ENCODE measurements at places on chromosomes 3 and 15.

DNA sequence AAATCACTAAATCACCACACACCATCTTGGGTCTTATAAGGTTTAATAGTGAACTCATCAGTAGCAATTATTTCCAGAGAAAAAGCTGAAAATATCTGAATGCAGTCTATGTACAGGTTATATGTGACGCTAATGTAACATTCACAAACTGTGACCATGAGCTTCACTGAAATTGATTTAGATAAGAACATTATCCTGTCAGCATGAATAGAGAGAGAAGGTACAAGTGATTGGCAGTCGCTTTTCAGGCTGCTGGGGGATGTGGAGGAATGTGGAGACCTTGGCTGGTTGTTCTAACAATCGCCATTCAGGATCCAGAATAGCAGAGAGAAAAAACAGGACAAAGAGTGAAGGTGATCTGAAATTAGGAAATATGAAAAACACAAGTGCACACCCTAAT, 98.1 kb downstream of the CADPS start:
- DNase-seq: no peak

GRCh38 chr3:55198554-55198953, 270.7 kb upstream of the LRTM1 start:
- DNase-seq: no peak

- no peak for DNase-seq
Observed at GRCh38 chr15:70035719-70036077, 62.0 kb downstream of the TLE3 start.

DNA sequence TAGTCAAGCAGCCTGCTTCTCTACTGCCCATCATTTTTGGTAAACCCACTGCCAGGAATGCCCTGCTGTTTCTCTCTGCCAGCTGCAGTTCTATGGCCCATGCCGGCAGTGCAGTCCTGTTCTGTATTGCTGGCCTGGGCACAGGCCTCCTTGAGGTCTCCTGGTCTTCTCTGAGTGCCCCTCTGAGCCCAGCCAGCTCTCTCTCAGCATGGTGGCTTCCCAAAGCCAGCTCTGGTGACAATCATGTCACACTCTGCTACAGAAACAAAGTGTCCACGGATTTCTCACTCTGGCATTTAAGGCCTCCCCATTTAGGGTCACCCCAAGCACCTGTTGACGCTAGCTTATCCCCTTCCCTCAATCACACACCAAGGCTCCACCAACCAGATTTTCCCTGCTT, 24.5 kb downstream of the SRPRB start:
- DNase-seq: no peak

GRCh38 chr3:101811875-101812274, 32.9 kb downstream of the NXPE3 start:
- no peak for DNase-seq

DNA sequence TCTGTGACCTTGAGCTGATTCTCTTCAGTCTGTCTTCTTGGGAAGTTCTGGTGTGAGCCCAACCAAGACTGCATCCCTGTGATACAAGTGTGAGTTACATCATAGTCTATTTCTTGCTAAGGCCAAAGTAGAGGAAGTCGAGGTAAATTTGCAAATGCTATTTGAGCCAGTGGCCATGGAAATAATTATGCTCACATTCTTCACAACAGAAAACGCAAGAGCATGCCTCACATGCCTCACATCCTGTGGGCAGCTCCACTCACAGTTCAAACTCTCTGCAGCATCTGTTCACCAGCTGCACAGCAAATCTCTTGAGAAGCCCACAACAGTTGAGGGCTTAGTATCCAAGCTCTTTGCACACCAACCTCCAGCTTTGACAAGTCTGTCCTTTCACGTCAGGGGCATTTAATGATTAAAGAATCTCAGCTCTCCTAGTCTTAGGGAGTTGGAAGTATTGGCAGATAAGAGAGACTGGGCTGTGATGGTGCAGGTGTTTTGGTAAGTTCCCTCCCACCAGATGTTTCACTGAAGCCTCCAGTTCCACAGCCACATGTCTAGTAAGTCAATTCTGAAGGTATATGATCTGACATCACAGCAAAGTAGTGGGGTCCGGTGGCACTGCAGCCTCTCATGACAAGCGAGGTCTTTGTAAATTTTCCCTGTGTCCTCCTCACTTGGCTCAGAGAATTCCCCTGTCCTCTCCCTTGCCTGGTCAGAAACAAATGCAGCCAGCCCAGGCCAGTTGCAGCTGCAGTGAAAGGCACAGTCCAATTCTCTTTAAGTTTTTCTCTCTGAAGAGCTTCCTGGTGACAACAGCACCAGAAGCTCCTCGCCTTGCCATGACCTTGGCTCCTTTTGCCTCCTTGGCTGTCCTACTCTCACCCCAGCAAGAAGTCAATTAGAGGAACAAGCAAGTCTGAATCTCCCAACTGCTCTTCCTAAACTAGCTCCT, 166.1 kb downstream of the SSR3 start:
- peak; percentile 12 for DNase-seq

GRCh38 chr3:8970971-8971589, 7.8 kb upstream of the RAD18 start:
- DNase-seq: no peak

DNA sequence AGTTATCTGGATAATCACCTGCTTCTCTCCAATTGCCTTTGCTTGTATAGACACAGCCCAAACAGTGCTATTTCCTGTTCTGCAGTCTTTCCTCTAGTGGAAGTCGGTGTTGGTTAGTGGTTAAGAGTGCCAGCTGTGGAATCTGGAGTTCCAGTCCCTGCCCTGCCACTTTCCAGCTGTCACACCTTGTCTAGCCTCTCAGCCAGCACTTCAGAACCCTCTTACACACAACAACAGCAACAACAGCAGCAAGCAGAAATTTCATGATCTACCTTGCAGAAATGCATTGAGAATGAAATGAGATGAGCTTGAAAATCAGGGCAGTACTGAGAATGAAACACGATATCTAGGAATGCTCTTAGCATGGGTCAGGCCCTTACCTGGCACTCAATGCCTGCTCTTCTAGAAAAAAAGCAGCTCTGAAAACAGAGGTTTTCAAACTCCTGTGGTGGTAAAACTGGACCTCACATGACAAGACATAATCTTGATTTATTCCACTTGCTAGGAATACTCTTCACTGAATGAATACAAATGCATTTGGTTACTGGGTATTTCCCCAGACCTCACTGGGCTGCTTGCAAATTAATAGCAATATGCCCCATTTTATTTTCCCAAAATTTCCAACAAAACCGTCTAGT, 3.3 kb upstream of the WNT5A start:
- DNase-seq: no peak

- no peak for DNase-seq
Observed at GRCh38 chr15:29813009-29813408, 9.3 kb downstream of the TJP1 start.

GRCh38 chr3:150216041-150216811, 191.9 kb upstream of the TSC22D2 start:
- peak; percentile 94 for DNase-seq

- DNase-seq: no peak
Observed at GRCh38 chr3:54042259-54042823, 80.0 kb upstream of the CACNA2D3 start.

DNA sequence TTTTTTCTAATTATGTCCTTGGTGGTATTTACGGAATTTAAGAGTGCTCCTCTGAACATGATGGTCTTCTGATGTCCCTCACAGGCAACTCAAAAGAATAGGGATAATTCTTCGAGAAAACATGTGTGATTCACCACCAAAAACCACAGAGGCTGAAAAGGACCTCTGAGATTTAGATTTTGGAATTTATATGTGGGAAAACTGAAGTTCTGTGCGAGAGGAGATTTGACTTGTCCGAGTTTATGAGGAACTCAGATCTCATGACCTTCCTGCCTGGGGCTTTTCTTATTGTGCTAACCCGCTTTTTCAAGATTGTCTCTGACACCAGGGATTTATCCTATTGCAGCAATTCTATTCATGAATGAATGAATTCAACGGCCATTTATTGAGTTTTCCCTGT, 142.4 kb downstream of the FAM43A start:
- no peak for DNase-seq

DNA sequence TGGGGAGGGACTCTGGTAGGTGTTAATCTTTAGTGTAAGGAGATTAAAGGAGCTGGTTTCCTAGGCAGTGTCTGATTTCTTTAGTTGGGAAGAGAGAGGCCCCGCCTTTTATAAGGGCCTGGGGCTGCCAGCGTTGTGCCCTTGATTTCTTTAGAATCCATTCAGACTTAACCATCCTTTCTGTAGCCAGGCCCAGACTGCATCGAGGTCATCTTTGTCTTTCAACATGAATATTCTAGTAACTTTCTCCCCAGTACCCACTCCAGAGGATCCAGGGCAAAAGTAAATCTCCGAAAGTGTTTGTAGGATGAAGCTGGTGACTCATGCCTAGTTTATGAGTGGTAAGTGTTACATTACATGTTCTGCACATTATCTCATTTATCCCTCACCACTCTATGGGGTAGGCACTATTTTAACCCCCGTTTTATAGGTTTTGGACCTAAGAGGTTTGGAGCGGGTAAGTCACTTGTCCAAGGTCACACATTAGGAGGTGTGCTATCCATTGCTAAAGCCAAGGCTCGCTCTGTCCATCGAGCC, 11.8 kb upstream of the USP3 start:
- DNase-seq: no peak

DNA sequence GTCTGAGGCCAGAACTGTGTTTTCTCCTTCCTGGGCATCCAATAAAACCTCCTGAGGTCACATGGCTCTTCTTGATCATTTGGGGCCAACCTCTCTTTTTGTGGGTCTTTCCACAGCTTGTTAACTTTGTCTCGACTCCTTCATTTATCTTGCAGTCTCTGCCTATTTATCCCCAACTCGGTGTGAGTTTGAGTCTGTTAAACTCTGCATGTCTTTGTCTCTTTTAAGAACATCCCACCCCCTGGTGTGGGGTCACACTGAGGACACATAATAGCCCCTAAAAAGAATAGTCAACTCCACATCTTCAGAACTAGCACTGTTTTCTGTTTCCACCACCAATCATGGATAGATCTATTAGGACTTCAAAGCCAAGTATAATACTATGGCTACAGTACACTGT, 187.2 kb downstream of the TLE3 start:
- no peak for DNase-seq

DNA sequence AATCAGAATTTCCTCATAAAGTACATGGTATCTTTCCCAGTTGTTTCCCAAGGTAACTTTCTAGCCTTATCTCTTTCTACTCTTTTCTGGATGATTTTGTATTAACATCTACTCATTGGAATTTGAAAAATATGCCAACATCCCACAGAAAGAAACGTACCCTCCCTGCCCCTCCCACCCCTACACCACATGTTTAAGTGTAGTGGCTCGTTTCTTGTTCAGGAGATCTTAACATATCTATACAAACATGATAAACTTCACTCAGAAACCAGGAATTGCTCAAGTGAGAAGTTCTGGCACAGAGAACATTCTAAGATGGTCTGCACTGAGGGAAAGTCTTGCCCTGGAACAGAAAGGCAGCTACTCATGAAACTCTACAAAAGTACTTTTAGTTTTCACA, 404.7 kb downstream of the SOX2 start:
- DNase-seq: no peak

- no peak for DNase-seq
Observed at GRCh38 chr3:71135373-71136088, 448.0 kb downstream of the FOXP1 start.

GRCh38 chr3:146966124-146966523, 361.0 kb upstream of the PLSCR5 start:
- no peak for DNase-seq

GRCh38 chr15:53512029-53512428, 247.4 kb downstream of the WDR72 start:
- no peak for DNase-seq

- DNase-seq: no peak
Observed at GRCh38 chr3:152626226-152626625, 208.7 kb upstream of the P2RY1 start.

GRCh38 chr3:25899352-25900101, 109.6 kb downstream of the OXSM start:
- no peak for DNase-seq

DNA sequence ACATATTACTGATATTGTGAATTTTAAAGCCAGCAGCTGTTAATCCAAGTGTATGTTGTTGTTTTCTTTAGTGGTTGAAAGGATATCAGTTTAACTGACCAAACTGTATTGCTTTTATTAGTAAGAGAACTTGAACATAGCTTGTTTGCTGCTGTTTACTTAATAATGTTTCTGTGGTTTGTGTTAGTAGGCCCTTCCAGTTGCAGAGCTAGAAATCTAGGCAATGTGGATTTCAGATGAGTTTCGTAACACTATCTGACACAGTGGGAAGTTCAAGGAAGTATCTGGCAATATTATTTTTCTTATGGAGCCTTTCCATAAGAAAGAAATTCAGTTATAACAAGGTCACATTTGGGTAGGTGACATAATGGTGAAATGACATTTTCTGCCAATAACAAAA, 18.5 kb downstream of the ZNF609 start:
- DNase-seq: no peak

DNA sequence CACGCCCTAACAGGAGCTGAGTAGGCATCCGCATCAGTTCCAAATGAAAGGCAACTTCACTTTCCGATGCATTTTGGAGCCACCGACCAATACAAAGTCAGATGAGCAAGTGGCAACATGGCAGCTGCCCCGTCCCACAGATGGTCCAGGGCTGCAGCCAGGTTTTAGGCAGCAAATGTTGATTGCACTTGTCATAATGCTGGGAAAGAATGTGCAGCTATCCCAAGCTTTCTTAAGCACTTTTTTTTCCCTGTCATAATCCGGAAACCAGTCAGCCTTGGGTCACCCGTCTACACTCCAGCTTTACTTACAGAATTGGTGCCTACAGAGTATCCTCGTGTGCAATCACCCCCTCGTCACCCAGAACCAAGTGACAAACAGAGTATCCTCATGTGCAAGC, 147.7 kb downstream of the CHSY1 start:
- no peak for DNase-seq

GRCh38 chr15:25735550-25736384, 127.4 kb downstream of the ATP10A start:
- DNase-seq: no peak

DNA sequence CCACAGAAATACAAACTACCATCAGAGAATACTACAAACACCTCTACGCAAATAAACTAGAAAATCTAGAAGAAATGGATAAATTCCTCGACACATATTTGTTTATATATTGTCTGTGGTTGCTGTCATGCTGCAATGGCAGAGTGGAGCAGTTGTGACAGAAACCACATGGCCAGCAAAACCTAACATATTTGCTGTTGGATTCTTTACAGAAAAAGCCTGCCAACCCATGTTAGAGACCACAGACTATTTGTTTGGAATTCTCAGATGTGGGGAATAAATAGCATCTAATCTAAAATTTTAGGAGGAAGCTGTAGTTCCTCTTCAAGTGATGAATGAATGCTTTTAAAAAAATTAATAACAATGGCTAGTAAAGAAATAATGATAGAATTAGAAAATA, 341.6 kb upstream of the AZI2 start:
- no peak for DNase-seq

DNA sequence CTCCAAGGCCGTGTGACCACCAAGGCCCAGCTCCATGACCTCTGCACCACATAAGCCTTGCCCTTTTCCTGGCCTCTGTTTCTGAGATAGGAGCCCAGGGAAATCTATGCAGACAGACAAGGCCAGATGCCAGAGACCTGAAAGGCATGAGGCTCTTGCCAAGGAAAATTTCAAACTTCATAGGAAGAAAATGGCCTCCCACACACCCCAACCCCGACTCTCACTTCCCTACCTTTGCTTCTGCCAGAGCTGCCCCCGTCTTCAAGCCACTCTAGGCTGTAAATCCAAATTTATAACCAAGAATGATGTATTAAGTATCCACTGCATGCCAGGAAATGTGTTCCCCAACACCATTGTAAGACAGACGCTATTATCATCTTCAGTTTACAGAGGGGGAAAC, 65.5 kb upstream of the HRH1 start:
- DNase-seq: no peak

All from DMS 273 treated with DMSO at 0.1 percent for 48 hours (cell line).